ENCODE measurements at places on chromosomes 1 and 21. TPM values are rescaled to one million over a fixed set of nuclear protein-coding genes. Genes with fewer than 3 reads are reported as not detected.

DNA sequence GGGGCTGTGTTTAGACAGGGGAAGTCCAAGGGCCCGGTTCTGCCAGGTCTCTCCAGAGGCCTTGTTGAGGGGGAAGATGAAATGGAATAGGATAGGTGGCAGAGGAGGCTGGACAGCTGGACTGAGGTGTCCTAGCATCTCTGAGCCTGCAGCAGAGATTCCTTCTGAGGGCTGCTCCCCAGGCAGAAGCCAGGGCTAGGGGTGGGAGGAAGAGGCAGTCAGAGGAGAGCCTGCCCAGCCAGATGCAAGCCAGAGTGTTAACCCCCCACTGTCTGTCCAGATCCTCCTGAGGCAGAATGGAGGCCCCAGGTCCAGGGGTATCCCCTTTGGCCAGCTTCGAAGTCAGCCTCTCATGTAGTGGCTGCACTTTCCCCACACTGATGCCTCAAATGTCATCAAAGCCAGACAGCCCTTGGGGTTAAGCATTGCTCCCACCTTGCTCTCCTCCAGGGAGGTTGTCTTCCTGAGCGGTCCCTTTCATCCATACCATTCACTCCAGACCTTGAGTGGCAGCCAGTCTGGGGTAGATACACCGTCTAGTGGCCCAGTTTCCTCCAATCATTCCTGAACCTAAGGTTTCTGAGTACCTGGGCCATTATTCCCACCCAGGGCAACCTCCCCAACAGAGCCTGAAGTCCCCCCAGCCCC lies 1.7 kb downstream of the CSF1 start:
- peak; percentile 49 for DNase-seq

DNA sequence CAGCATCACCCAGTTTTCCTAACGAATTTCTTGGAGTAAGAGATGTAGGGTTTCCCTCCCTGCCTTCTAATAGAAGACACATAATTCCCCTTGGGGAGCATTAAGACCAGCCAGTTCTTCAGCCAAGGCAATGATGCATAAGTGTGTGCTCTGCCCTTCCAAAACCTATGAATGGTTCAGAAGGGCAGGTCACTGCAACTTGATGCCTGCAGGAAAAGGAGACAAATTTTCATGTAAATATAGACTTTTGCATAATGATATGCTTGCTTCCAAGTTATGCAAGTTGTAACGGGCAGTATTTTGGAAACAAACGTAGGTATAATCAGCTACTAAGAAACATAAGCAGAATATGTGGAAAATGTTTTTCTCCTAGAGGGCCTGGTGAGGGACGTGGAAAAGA lies 31.6 kb downstream of the PTGS2 start:
- peak; percentile 46 for DNase-seq

PPP1R12B gene
- 47.1 TPM for total RNA-seq

ELF3 gene
- total RNA-seq = 0.09 TPM

XCL2 gene
- not detected for total RNA-seq

POU2F1 gene
- 10.7 TPM for total RNA-seq

NBPF1 gene
- total RNA-seq = 63.1 TPM

DNA sequence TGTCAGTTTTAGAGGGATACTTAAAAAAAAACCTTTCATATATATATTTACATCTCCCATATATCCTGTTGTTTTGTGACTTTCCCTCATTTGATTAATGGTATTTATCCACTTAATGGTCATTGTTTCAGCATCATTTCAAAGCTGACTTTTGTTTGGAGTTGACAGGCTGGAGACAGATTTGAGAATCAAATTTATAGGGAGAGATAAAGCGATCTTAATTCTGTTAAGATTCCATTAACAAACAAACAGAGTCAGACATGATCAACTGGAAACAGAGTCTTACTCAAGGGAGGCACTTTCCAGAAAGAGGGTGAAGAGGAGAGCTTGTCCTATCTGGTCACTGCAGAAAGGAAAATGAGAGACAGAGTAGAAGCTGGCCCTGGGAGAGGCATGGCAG lies 283.4 kb downstream of the TTLL7 start:
- DNase-seq = no peak

COL16A1 gene
- 133 TPM for total RNA-seq
